ENCODE measurements at places on chromosomes 16 and 17.
A peak's percentile ranks its signal among the peaks of the same experiment; 100 is the strongest.

DNA sequence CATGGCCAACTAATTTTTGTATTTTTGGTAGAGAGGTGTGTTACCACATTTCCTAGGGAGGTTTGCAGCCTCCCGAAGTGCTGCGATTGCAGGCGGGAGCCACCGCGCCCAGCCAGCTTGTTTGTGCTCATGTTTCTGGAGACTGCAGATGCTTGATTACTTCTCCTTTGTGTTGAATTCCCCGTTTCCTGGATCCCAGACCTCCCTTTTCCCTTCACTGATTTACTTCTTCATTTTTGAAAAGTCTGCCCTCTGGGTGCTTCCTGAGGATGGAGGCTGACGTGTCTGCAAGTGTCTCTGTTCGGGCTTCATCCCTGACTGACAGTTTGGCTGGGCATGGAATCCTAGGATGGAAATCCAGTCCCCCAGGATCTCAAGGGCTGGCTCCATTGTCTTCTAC is 7.0 kb upstream of the TRIM47 start:
- no peak for DNase-seq

- DNase-seq: peak; percentile 31
Observed at GRCh38 chr17:8894673-8895578, 27.5 kb upstream of the PIK3R6 start.

DNA sequence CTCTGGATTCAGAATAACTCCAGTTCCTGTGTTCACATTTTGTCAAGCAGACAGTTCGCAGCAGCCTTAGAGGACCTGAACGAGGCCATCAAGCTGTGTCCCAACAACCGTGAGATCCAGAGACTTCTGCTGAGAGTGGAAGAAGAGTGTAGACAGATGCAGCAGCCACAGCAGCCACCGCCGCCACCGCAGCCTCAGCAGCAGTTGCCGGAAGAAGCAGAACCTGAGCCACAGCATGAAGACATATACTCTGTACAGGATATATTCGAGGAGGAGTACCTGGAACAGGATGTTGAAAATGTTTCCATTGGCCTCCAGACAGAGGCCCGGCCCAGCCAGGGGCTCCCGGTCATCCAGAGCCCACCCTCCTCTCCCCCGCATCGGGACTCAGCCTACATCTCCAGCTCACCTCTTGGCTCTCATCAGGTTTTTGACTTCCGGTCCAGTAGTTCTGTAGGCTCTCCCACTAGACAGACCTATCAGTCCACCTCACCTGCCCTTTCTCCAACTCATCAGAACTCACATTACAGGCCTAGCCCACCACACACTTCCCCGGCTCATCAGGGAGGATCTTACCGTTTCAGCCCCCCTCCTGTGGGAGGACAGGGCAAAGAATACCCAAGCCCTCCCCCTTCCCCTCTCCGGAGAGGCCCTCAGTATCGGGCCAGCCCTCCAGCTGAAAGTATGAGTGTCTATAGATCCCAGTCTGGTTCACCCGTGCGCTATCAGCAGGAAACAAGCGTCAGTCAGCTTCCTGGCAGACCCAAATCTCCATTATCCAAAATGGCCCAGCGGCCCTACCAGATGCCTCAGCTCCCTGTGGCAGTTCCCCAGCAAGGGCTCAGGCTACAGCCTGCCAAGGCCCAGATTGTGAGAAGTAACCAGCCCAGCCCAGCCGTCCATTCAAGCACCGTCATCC is 25.9 kb downstream of the CYB561 start:
- peak; percentile 63 for DNase-seq

- DNase-seq: no peak
Observed at GRCh38 chr17:40718930-40719329, 15.4 kb upstream of the KRT24 start.

DNA sequence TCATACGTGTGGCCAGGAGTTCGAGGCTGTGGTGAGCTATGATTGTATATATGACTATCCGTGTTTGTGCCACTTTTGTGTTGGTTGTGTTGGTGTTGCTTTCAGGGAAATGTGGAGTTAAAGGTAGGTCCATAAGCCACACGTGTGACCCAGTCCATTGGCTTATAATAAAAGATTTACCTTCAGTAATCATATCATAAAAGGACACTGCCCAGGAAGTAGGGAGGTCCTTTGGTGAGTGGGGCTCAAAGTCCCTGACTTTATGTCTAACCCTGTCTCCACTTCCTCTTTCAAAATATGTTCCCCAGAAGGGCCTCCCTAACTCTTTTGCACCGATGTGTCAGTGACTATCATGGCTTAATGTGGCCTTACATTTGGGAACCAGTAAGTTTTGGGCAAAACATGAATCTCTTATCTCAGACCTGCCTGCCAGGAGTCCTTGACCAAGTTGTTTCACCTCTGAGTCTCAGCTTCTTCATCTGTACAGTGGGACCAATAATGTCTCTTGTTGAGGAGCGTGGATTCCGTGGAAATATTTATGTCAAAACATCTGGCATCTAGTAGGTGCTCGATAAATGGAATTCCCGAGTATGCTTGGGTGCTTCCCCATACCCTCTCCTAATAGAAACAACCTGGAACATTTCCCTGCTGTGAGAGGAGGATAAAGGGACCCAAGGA is 4.8 kb downstream of the TNP2 start:
- DNase-seq: no peak

- DNase-seq: no peak
Observed at GRCh38 chr17:17988427-17988945, 15.8 kb downstream of the DRC3 start.

DNA sequence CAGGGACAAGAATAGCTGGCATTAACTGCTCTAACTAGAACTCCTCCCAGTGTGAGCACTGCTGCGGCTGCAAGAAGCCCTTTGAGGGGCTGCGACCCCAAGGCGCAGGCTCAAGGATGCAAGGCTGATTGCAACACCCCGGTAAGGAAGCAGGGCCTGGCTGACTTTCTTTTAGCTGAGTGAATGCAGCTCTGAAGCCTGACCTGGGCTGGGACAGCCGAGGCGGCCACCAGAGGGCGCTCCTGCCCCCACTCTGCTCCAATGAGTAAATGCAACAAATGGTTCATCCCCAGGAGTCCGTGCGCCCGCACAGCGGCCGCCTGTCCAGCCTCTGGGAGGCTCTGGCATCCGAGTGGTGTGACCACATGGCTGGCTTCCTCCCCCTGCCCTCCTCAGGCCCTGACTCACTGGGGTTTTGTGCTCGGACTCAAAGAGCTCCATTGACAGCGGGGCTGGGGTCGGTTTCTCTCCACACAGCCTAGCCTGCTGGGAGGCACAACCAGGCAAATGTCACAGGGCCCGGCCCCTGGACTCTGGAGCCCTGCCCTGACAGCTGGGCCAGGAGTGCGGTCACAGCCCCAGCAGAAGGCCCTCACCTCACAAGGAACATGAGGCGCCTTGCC is at the start of gene SMIM5:
TSS of gene SMIM5 (plus strand) at position 572 of the 623 bp plus-strand sequence. CDS start 6,768 bp downstream, outside the sequence.
- DNase-seq: peak; percentile 79

DNA sequence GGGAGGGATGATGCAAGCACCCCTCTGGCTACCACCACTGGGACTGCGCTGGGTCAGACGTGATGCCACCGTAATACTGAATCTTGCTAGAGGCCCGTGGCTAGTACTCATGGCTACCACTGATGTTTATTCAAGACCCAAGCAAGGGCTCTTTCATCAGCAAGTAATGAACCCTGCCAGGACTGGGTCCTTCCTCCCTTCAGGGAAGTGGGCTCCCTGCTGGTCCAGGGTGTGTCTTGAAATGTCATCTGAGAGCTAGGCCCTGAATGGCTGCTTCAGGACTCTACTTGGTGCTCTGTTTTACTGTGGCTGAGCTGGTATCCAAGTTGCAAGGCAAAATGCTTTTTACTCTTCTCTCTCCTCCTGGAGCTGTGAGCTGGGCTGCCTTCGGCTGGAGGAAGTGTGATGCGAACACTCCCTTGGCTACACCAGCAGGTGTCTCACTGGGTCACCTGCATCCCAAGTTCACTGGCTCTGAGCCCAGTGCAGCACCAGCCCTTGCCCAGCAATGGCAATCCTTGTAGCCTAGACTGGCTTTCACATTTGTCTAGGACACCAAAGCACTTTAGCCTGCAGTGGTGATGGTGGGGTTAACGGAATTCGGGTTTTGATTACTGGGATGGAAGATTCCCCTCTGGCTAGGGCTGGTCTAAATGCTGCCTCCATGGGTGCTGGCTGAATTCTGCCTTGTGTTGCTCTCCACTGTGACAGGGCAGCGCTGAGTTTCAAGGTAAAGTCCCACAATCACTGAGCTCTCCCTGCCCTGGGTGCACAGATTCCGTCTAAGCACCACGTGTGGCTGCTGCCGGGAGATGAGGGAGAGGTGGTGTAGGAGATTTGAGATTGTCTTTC is 98.6 kb downstream of the USP22 start:
- DNase-seq: no peak

GRCh38 chr16:54694651-54695050 is 236.0 kb upstream of the IRX5 start:
- no peak for DNase-seq

DNA sequence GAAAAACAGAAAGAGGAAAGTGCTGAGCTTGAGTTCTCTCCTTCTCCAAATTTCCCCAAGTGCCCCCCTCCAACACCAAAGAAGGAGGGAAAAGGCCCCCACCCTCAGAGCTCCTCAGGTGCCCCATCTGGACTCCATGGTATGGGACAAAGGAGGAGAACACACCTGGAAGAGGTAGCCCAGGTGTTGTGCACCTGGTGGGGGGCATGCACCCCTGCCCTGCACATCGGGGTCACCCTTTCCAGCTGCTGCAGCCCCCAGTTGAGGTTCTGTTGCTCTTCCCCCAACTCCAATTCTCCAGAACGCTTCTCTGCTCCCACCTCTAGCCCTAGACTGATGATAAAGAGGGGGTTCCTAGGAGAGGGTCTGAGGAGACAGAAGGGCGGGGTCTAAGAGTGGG is 3.0 kb upstream of the COL1A1 start:
- DNase-seq: no peak

GRCh38 chr16:17076818-17077498 is 393.8 kb downstream of the XYLT1 start:
- DNase-seq: no peak

GRCh38 chr17:5473906-5474305 is 5.1 kb upstream of the DHX33 start:
- no peak for DNase-seq

GRCh38 chr16:28003923-28004322 is 59.6 kb downstream of the GSG1L start:
- DNase-seq: no peak

DNA sequence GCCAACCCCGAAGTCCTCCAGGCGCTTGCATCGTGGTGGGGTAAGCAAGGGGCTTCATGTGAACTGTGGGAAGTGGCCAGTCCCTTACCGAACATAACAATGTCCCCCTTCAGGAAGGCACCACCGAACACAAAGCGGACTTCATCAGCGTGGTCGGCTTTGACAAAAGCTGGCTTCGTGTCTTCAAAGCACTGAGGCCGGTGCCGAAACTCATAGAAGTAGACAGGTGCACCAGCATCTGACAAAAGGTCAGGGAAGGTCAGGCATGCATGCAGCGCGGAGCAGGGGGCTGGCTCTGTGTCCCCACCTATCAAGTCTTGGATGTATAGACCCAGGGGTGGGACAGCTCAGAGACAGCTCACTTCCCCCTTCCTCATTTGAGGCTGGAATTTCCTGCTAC is 16.6 kb upstream of the CES1 start:
- DNase-seq: no peak

GRCh38 chr17:58289869-58290268 is 9.1 kb upstream of the MPO start:
- no peak for DNase-seq

DNA sequence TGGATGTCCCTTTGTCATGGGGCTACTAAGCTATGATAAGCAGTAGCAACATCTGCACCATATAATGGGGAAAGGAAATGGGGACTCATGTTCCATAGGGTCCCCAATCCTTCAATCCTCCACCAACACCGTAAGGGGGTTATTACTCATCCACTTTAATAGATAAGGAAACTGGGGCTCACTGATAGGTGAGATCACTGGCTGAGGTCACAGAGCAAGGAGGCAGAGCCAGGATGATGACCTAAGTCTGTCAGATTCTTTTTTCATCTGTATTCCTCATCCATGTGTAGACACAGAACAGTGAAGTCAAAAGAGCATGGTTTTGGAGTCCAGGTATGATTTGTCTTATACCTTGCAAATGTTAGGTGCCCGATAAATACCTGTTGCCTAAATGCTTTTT is 10.5 kb upstream of the ADAMTS18 start:
- DNase-seq: no peak

DNA sequence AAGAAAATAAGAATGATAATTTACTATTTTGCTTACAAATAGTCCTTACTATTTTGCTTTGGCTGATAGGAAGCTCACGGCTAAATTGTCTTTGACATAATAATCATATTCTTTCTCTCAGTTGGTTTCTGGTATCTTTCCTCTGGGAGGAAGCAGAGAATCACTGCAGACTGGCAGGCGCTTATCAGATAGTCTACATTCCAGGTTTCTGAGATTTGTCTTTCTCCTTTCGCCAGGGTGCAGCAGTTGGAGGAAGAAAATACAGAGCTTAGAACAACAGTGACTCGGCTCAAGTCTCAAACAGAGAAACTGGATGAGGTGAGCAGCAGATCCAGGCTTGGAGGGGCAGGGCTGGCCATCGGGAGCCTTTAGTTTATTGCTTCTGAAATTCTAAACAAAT is 136.1 kb downstream of the RAB11FIP4 start:
- DNase-seq: no peak

- peak; percentile 72 for DNase-seq
Observed at GRCh38 chr17:18182978-18183333, 672 bp upstream of the ALKBH5 start.

DNA sequence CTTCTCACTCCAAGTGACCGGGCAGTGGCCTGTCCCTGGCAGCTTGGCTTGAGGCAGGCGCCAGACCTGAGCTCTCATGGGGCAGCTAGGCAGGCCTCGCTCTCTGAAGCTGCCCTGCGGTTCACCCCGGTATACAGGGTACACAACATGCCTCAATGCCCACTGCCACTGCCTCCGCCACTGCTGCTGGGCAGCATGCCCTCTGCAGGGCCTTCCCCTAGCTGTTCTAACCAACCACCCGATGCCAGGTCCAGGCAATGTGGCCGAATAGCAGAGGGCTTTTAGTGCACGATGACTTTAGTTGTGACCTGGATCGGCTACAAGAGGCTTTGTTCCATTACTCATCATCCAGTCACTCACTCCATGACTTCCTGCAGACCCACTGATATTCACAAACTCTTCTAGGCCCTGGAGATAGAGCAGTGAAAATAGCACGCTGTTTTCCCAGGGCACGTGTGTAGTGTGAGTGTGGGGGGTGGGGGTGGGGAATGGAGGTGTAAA is 19.7 kb downstream of the CDC42EP4 start:
- DNase-seq: no peak

- no peak for DNase-seq
Observed at GRCh38 chr16:57538235-57538721, 1.9 kb upstream of the CCDC102A start.

- DNase-seq: peak; percentile 76
Observed at GRCh38 chr17:78925234-78925633, at the start of gene TIMP2. Gene TIMP2, minus strand, starts transcription at chr17:78925387. Its CDS starts 299 bp downstream, at chr17:78925088.

GRCh38 chr17:8889458-8890210 is 22.2 kb upstream of the PIK3R6 start:
- no peak for DNase-seq

GRCh38 chr16:282491-282890 is 473 bp upstream of the PDIA2 start:
- DNase-seq: no peak
